Cardiac septum (tissue), 1 donor: ENCODE measurements at places on chromosomes 7 and 10. TPM values are rescaled to one million over a fixed set of nuclear protein-coding genes. Genes with fewer than 3 reads are reported as not detected.
A peak's percentile ranks its signal among the peaks of the same experiment; 100 is the strongest.

Gene PDK4
- 49.0 TPM for total RNA-seq

DNA sequence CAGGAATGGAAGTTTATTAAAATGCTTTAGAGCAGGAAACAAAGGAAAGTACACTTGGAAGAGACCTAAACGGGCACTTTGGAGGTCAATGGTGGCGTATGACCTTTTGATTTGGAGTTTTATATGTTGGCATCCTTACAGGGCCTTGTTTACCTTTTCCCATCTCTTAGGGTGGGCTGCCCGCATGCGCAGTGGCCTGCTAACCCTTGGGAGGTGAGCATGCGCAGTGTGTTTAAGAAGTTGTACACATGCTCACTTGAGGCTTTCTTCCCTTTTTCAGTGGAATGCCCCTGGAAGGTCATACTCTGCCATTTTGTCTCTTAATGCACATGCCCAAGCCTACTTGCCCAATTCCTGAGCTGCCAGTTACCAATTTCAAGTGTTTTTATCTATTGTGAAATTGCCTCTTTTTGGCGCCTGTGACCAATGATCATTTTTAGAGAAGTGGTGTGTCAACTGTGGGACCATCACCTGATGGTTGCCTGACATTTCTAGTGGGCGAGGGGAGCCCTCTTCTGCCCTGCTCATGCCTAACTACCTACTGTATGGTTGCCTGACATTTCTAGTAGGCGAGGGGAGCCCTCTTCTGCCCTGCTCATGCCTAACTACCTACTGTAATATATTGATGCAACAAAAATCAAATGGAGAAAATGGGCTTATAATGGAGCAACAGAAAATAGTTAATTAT is 138.0 kb downstream of the PPP1R9A start:
- no peak for DNase-seq

DNA sequence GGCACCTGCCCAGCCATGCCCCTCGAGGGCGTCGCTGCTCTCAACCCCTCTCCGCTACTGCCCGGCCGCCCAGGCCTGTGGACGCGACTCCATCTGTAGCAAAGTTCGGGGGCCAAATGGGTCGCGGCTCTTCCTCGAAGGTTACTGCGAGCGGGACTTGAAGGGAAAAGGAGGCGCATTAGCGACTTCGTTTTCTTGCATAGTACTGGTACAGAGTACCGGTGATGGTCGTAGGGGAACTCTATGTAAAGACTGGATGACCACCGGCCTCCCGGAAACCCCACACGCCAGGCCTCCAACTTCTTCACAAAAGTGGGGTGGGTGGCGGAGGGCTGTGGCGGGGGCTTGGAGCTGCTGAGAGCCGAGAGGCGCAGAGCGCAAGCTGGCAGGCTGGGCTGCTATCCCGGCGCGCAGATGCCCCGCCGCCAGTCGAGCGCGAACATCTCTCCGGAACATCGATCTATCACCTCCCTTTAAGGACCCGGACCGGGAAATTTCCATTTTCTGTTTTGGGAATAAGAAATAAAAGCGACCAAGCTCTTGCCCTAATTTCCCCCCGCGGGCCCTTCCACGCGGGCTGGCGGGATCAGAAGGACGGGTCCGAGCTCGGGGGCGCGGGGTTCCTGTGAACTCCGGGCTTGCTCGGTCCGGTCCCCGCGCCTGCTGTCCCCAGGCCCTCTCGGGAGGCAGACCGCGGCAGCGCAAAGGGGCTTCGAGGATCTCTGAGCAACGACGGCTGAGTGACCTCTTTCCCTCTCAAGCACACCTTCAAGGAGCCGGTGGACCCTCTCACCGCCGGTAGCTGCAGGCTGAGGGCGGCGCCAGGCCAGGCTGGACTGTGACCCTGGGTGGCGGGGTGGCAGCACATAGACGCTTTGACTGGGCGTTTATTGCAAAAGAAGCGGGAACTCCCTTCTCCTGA is 12.2 kb upstream of the FEZF1 start:
- DNase-seq, result no peak

Gene TDRD1
- total RNA-seq, result 1.2 TPM

Gene LRRC18
- total RNA-seq, result not detected

GRCh38 chr10:74828946-74829345 is 2.5 kb downstream of the KAT6B start:
- DNase-seq, result no peak

DNA sequence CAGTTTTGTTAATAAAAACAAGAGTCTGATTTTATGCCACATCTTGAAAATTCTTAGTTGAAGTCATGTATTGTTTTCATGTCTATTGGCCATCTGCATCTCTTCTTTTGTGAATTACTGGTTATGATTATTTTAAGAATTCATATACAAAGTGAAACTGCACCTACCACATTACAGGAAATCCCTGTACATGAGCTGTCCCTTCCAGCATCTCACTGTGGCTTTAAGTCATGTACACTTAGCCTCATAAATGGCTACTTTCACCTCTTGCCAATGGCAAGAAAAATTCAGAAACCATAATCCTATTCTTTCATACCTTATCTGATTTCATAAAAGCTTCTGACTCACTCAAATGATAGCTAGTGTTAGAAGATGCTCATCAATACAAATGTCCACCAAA is 48.6 kb downstream of the CRTAC1 start:
- no peak for DNase-seq

GRCh38 chr7:46885167-46885566 is 696.7 kb downstream of the TNS3 start:
- DNase-seq, result no peak

DNA sequence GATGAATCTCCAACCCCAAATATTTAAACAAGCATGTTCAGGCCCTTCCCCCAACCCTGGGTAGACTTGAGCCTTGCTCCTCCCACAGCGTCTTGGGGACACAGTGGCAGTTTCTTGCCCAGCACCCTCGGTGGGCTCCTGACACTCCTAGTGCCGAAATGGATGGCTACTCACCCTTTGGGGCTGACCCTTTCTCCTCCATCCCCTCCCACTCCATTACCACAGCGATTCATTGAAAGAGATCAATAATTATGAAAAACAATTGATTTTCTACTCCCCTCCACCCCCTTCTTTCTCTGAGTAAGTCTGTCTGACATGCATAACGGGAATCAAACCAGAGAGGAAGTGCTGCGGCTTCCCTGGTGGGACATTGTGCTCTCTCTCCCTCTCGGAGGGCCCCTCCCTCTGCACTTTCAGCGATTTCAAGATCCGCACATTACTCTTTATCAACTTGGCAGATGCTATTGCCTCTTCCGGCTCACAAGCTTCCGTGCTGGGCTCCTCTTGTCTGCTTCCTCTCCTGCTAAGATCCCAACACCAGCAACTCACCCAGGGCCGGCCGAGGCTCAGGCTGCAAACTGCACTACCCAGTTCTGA is 79.0 kb upstream of the PLXNA4 start:
- no peak for DNase-seq

- DNase-seq, result no peak
Observed at GRCh38 chr7:2107386-2108070, 125.2 kb downstream of the MAD1L1 start.

- DNase-seq, result no peak
Observed at GRCh38 chr7:29457141-29457561, 106.5 kb upstream of the PRR15 start.

GRCh38 chr7:92417913-92418312 is 29.4 kb upstream of the GATAD1 start:
- DNase-seq, result no peak

Gene COMTD1
- total RNA-seq, result 29.2 TPM

Gene RBM17
- total RNA-seq, result 70.1 TPM

Gene ASCC1
- 21.2 TPM for total RNA-seq

DNA sequence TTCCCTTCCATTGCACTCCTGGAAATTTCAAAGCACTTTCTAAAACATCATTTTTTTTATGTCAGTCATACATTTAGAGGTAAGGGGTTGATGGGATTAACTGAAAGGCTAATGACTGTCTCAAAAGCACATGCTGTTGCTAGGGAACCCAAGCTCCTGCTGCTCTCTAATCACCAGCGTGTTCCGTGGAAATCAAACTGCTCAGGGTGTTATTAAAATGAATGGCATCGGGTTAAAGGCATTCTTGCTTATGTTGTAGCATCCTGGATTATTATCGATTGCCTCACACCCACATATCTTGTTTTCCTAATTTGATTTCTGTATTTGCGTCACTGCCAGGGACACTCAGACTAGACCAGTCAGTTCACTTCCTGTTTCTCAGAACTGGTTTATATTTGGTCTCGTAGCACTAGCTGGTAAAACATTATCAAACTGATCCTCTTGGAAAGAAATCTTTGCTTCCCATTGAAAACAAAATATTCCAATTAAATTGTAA is 216.5 kb upstream of the MKLN1 start:
- no peak for DNase-seq

Gene TRIM8
- total RNA-seq, result 99.6 TPM

DNA sequence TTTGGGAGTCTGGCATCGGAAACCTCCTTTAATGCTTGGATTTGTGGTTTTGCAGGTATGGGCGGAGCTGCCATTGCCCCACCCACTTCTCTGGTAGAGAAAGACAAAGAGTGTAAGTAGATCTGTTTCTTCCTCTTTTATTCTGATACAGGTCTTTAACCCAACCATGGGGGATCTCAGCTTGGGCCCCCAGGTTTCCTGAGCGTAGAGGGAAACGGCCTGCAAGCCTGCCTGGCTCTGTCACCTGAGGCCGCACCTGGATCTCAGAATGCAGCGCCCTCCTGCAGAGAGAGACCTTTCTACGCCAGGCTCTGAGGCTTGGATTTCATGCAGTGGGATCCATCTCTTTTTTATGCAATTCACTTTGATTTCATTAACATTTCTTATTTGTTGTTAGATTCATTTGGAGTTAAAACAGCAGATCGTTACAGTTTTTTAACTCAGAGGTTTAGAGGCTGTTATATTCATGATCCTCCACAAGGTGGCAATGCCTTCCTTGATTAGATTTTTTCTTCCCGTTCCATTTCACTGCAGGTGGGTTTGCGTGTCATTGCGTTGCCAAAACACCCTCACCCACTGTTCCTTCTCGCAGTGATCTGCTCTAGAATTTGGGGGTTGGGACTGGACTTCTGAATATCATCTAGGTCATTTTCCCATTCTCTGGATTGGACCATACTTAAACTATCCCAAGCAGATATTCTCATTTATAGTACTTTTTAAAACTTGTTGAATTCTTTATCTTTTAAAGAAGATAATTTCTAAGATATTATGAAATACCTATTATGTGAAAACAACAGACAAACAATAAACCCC is 20.0 kb downstream of the RBM17 start:
- DNase-seq, result no peak

Gene LRRD1
- total RNA-seq, result 0.43 TPM

DNA sequence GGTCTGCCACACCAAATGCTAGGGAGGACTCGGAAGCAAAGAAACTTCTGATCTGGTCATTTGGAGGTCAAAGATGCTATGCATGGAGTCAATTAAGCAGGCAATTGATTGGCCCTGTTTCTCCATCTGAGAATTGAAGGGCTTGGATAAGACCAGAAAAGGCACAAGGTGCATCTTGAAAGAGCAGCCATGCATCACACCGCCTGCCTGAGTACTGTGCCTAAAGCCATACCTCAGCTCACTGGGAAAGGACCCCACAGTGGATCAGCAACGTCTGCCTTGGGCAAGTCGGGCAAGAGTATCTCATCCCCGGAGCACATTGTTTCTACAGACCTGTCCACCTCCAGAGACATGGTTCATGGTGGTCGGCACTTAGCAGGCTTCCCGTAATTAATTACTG is 42.4 kb downstream of the DLG5 start:
- DNase-seq, result no peak

Gene AVPI1
- 6.3 TPM for total RNA-seq

DNA sequence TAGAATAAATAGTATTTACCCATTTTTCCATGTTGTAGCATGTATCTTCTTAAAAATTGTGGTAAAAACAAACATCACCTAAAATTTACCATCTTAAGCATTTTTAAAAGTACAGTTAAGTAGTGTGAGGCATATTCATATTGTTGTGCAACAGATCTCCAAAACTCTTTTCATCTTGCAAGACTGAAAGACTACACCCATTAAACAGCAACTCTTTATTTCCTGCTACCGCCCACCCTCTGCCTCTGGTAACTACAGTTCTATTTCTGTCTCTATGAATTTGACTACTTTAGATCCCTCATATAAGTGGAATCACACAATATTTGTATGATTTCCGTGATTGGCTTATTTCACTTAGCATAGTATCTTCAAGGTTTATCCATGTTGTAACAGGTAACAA is 40.0 kb upstream of the AGBL3 start:
- DNase-seq, result no peak

GRCh38 chr10:104612571-104613205 is 28.4 kb upstream of the SORCS3 start:
- no peak for DNase-seq

DNA sequence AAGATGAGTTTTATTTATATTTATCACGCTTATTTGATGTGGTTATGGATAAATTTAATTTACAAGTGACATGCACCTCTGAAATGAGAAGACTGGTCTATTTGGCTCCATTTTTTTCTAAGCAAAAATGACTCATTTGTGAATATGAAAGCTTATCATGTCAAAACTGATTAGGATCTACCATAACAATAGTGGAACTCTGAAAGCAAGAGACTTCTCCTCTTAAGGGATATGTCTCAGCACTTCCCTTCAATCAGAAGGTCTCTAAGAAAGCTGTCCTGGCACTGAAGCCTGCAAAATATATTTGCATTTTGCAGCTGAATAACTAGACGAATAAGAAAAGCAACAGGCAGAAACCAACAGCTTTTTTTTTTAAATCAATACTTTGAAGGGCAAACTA is 12.7 kb downstream of the FAS start:
- no peak for DNase-seq

Gene RAB19
- total RNA-seq, result not detected

Gene NOC3L
- total RNA-seq, result 8.9 TPM

DNA sequence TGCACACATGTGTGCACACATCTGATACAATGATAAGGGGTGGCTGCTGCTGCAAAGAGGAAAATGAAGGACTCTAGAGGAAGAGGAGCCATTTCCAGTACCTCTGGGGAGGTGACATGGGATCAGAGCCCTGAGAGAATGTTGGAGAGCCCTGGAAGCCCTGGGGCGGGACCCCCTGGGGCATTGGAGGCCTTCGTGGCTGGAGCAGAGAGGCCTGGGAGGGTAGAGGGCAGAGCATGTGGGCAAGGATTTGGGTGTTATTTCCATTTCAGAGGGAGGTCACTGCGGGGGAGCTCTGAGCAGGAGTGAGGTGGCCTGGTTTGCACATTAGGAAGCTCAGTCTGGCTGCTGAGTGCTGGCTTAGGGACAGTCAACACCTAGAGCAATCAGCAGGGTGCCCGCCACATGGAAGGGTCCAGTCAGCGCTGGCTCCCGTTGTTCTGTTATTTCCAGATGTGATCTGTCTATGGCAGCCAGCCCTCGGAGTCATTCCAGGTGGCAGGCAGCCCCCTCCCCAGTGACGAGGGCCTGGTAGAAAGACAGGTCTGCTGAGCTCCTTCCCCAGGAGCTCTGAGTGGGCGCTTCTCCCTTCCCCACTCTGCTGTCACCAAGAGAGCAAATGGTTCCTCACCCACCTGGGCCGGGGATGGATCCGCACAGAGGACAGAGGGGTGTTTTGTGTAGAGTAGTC is 24.1 kb upstream of the BTBD16 start:
- DNase-seq, result peak; percentile 72
